Kidney glomerular epithelial cell (primary cell): ENCODE measurements at places on chromosomes 1 and 21.

GRCh38 chr1:168763031-168763430 lies 34.0 kb upstream of the DPT start:
- no peak for DNase-seq

DNA sequence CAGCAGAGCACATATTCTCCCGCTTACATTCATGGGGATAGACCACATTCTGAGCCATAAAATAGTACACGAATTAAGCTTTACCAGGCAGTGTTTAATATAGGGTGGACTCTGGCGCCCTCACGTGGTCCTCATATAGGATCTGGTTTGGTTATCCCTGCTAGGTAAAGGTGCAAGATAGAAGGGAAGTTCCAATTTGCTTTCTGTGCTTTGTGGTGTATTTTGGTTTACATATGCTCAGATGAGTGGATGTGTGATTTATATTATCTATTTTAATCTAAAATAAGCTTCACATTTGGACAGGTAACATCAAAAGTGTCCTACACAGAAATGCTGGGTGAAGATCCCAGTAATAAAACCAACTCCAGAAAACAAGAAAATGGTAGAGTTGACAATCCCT lies 3.6 kb downstream of the CR1 start:
- DNase-seq = peak; percentile 27

- DNase-seq = no peak
Observed at GRCh38 chr1:37699147-37699546, 6.8 kb downstream of the CDCA8 start.

DNA sequence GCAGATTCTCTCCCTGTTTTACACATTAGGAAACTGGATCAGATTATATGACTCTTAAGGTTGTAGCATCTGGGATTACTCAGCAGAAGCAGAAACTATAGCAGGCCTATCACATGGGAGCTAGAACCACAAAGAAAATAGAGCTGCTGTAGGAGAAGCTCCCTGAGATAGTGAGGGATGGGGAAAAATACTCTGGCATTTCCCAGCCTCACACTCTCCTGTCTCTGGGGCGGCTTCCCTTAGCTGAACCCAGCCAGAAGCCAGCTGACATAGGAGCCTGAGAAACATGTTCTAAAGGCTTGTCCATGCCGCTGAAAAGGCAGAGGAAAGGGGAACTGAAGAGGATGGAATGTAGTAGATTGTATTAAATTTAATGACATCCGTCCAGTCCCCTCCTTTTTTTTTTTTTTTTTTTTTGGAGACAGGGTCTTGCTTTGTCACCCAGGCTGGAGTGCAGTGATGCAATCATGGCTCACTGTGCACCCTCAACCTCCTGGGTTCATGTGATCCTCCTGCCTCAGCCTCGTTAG lies 76.8 kb upstream of the DNAJC6 start:
- DNase-seq = no peak

DNA sequence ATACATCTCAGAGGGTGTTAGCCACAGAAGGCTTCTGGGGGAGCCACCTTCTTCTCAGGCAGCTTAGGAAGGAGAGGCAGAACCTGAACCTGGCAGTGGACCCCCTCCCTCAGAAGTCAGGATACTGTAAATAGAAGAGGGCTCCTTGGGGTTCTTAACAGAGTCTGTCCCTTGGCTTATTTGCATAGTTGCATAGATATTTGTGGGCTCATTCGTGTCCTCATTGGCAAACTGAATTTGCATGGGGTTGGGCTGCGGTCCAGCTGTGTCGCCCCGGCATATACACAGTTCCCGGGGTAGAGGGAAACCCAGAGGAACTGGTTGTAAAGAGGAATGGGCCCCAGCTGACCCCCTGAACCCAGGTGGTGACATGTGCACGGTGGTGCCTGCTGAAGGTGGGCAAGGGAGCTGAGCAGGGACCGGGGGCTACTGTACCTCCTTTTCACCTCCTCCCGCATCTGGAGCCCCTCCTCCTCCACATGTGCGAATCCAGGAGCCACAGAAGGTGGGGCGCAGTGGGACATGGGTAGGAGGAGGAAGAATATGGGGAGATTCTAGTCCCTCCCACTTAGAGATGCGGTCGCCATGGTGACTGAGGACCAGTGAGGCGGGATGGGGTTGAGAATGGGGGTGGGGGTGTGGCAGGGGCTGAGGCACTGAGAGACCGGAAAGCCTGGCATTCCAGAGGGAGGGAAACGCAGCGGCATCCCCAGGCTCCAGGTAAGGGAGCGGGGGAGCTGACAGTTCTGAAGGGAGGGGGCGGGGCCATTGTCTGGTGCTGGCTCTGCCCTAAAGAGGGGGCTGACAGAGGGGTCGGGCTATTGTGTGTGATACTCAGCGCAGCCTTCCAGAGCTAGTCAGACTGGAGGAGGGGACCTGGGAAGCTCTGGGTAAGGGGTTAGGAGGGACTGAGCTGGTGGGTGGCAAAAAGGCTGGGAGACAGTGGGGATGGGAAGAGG lies 3.7 kb upstream of the SEMA4A start:
- DNase-seq = no peak

DNA sequence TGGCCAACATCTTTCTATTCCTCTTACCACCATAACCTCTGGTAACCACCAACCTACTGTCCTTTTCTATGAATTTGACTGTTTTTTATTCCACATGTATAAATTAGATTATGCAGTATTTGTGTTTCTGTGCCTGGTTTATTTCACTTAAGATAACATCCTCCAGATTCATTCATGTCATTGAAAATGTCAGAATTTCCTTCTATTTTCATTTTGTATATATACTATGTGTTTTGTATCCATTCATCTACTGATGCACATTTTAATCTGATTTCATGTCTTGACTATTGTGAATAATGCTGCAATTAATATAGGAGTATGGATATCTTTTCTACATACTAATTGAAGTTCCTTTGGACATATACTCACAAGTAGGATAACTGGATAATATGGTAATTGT lies 403.2 kb downstream of the NCAM2 start:
- DNase-seq = no peak

DNA sequence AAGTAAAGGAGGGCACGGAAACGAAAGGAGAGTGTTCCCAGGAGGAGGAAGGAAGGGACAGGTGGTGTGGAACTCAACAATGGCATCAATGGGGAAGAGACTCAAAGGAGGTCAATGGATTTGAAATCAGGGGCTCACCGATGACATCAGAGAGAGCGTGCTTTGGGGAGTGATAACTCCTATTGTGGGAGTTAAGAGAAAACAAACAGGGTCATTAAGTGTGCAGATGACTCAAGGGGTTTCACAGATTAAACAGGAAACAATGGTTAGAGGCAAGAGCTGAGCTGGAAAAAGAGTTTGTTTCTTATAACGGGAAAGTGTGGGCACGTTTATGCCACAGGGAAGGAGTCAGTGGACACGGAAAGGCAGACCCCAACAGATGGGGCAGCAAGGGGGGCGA lies 629.1 kb downstream of the SMYD3 start:
- no peak for DNase-seq

GRCh38 chr1:212700223-212700891 lies 717 bp upstream of the BATF3 start:
- DNase-seq = no peak

GRCh38 chr21:45801989-45802388 lies 158.5 kb downstream of the PCBP3 start:
- DNase-seq = no peak

DNA sequence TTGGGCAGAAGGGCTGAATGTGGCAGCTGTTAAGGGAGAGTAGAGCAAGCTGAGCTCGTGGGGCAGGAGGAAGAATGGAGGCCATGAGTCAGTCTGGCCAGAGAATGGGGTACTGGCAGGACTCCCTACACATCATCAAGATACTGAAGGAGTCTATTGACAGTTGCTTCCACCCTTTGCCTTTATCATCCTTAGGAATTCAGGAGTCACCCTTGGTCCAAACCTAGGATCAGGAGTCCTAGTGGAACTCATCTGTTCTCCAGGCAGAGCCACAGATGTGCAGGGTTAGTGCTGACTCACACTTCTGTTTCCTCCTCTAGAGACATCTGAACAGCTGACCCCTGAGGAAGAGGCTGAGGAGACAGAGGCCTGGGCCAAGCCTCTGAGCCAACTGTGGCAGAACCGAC lies 18.7 kb upstream of the ST3GAL3 start:
- DNase-seq = no peak

DNA sequence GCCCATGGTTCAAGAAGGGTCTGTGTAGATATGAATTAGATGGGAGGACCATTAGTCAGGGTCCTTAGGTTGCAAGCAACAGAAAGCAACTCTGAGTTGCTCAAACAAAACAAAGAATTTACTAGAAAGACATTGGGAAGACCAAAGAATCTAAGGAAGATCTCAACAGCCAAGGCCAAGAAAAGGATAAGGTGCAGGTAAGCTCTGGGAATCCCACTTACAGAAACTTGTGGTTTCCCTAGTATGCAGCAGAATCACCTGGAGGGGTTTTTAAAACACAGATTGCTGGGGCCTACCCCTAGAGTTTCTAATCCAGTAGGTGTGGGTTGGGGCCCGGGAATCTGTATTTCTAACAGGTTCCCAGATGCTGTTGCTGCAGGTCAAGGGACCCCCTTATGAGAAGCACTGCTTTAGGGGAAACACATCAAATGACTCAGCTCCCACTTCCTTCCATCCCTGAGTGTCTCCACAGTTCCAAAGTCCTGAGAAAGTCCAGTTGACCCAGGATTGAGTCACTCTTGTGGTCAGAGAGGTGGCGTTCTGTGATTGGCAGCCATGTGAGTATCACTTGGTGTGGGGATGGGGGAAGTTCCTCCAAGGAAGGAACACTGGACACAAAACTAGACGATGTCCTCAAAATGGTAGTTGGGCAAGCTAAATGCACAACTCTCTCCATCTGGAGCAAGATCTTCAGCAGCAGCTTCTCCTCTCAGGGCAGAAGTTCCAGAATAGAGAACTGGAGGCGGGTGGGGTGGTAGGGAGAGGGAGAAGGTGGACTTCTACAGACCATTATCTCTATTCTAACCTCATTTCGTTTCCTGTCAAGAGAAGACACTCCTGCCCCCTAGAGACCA lies 24.2 kb upstream of the EYA3 start:
- DNase-seq = peak; percentile 47

DNA sequence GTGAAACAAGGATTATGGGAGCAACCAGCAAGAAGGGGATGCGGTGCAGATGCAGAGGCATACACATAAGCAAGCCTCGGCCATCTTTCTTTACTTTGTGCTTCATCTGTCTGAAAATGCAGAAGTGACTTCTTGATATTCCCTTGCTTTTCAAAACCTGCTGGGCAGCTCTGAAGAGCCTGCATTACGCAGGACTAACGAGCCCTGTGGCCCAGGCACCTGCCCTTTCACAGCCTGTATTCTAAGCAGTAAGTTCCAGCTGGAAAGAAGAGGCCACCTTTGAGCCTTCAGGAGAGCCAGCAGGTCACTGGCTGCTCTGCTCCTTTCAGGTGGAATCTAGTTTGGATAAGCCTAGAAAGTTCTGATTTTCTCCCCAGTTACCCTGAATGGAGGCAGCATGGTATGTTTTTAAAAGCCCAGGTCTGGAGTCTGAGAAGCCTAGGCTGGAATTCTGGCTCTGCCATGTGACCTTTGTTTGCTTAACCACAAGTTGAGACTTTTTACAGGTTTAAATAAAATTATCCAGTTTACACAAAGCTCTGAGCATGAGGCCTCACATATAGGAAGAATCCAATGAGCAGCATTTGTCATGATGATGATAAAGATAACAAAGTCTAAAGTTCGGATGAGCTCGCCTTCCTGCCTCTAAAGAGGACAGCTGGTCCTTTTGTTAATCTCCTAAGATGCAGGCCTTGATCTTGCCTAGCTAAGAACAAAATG lies 122.9 kb downstream of the UBR4 start:
- DNase-seq = no peak

DNA sequence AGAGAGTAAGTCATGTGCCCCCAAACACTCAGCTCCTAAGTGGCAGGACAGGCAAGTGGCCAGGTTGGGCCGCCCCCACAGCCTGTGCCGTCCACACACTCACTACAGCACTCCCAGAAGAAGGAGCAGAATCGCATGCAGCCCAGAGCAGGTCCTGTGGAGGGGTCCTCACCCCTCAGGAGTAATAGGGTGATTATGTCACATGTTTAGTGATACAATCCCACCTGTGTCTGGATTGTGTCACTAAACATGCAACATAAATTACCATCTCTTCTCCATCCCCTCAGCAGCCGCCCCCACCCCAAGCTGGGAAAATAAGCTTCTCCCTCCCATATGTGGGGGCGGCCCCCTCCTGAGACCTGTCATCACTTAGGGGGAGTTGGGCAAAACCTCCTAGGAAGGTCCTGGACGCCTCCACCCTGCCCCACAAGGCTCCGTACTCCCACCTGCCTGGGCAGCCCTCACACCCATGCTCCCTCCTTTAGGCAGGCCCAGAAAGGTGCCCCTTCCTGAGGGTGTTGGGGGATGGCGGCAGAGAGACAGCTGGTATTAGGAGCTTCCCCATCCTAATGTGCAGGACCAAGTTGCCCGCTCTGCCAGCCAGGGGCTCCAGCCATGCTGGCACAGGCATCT lies 56.9 kb downstream of the STUM start:
- no peak for DNase-seq

- no peak for DNase-seq
Observed at GRCh38 chr1:75234562-75234961, 100.4 kb downstream of the LHX8 start.

- DNase-seq = peak; percentile 33
Observed at GRCh38 chr1:152533327-152533938, 19.2 kb downstream of the CRCT1 start.

DNA sequence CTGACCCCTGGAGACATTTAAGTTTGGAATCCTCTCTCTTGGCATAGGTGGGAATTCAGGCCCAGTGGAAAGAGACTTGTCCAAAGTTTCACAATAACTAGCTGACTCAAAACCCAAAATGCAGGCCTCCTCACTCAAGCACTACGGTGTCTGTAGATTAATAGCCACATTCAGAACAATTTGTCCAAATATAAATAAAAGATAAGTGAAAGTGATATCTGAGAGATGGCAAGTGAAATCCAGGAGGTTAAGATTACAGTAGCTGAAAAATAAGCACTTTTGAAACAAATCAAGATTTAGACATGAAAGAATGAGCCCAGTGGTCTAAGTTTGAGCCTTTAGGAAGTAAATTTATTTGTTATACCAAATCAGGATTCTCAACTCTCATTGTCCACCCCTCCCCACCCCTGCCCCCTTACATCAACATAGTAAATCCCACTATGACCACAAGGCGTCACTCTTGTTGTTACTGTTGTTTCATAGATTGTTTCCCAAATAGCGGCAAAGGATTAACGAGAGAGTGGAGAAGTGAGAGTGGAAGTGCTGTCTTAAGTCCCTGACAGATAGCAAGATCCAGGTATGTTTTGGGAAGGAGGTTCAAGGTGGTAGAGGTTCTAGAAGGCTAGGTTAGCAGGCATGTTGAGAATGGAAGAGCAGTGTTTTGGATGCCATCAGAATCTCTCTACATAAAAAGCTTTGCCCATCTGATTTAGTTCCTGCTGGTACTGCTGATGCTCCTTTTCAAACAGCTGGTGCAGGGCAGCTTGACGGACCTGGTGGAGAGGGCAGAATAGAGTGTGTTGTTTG lies 7.1 kb upstream of the TPM3 start:
- peak; percentile 45 for DNase-seq

GRCh38 chr1:110800079-110800478 lies 72.9 kb upstream of the CD53 start:
- no peak for DNase-seq
